Stimulated activated CD4-positive, alpha-beta T cell treated with anti-CD3 and anti-CD28 coated beads, Interleukin-1b, Interleukin-23, amount 100 ng/mL, for 1 hour (primary cell): ENCODE measurements at places on chromosomes 2 and 18.

GRCh38 chr2:225788571-225789094, 389.1 kb downstream of the NYAP2 start:
- no peak for DNase-seq

DNA sequence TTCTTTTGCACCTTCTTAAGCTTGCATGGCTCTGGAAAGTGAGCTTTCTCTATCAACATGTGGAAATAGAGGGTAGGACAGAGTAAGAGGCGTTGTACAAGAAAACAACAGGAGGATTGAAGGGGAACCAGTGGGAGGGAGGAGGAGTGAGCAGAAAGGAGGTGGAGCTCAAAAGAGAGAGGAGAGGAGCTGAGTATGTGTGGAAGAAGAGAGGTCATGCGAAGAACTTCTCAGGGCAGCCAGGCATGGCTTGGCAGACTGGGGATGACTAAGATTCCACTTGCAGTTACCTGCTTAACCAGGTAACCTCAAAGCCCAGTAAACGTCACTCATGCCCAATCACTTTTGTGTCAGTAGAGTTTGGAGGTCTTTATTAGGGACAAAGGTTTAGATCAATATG, 105.1 kb downstream of the BCL2L11 start:
- DNase-seq, result no peak

DNA sequence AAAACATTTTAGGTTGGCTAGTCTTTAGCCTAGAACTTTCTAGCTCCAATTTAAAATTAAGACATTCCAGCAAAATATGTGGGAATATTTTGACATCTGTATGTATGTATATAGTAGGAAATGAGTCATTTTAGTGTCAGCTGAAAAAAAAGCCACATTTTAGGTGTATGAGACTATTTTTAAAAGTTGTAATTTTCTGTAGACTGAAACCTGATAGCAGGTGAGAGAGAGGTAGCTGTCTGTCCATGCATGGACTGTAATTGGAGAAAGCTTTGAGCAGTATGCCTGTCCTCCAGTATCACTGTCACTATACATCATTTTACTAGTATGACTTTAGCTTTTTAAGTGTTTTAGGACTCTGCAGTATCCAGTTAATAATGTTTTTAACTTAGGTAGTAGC, 26.1 kb upstream of the PPP1R1C start:
- no peak for DNase-seq

DNA sequence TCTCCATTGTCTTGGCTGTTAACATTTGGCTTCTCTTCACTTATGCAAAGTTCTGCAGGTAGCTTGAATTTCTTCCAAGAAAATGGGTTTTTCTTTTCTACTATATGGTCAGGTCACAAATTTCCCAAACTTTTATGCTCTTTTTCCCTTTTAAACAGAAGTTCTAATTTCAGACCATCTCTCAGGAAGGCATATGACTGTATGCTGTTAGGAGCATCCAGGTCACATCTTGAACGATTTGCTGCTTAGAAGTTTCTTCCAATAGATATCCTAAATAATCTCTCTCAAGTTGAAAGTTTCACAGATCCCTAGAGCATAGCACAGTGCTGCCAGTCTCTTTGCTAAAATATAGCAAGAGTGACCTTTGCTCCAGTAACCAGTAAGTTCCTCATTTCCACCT, 932.5 kb downstream of the DPP10 start:
- DNase-seq, result no peak

DNA sequence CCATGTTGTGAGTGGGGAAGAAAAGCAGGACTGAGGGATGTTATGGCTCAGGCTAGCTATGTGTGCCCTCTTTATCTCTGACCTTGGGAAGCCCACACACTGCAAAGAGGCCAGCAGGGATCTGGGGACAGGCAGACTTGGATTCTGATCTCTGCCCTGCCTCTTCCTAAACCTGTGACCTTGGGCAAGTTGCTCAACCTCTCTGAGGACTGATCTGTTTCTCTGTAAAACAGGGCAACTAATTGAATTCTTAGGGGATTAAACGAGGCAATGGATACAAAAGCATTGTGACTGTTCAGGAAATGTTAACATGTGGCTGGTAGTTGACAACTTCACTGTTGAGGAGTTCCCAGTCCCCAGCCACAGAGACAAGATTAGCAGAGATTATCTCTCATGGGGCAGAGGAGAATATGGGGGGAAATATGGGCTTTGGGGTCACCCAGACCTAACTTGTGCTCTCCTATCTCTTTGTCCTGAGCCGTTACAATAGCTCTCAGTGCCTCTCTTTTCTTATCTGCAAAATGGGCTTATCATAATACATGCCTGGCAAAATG, 184.7 kb upstream of the GLI2 start:
- no peak for DNase-seq

- no peak for DNase-seq
Observed at GRCh38 chr2:154507186-154507585, 191.3 kb upstream of the KCNJ3 start.

DNA sequence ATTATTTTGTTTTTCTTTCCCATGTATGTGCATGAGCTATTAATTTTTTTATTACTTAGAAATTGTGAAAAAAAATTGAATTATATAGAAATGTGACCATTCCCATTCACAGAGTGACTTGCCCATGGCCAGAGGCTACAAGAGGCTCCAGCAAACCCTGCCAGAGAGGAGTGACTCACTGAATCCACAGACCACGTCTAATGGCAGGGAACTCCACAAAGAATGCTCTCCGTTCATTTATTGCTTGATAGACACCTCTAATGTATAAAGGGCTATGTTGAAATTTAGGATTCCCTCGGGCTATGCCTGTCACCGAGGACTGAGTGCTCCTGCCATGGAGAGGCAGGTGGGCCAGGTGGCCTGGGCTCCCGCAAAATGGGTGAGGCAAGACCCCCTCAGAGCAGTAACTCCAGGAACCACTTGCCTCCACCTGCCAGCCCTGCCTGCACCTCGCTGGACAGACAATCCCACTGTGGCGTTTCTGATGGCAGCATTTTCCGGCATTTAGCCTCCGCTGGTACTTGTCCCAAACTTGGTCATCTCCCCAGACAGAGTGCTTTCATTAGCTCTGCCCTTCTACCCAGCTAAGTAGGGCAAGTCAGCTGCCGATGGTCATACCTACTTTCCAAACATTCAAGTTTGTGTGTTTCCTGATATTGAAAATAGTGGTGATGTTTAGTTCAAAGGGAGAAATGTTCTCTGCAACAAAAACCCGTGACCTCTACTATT, 200.3 kb downstream of the PRKCE start:
- DNase-seq, result no peak

DNA sequence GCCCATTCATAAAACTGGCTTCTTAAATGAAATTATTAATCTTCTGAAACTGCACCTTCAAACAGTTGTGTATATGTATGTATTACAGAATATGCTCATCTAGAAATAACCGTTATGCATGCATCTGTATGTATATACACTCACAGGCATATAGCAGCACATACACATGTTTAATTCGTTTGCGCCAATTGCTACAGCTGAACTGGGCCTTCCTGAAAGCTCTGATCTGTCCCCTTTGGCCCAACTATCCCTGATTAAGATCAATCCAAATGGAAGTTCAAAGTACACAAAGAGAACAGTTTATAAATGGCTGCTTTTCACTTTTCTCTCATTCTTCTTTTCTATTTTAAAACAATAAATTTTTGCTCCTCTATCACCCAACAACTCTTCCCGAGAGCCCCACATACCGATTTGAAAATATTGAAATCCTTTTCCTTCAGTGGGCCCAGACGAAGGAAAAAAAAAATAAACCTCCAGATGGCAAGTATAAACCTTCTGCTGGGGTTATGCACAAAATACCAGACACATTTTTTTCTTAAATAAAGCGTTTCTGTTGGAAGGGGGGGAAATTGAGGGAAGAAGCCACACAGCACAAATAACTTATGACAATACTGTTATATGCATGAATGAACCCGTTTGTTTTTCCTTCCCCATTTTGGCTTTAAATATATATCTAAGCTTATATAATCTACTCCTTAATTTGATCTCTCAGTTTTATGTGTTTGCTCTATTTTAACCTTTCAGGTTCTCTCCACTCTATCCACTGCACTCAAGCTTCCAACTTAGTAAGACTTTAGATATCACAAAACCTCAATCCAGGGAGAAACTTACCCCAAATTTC, 267.3 kb downstream of the TCF4 start:
- DNase-seq, result no peak

DNA sequence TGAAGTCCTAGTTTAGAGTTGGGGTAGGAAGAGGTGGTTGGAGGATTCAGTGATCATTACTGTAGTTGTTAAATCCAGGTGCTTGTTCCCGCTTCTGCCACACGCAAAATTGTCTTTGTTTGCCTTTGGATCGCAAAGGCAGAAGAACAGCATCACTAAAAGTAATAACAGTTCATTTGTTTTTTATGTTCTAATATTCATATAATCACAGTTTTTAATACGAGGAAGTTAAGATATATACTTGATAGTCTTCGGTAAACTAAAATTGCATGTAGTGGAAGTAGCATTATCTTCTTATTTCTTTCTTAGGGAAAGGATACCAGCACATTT, 365 bp downstream of the NDUFB3 start:
- no peak for DNase-seq

- no peak for DNase-seq
Observed at GRCh38 chr2:209648714-209649113, 122.9 kb upstream of the UNC80 start.

GRCh38 chr2:182831101-182831500, 35.3 kb downstream of the FRZB start:
- no peak for DNase-seq

GRCh38 chr2:68696554-68696953, 38.1 kb upstream of the ARHGAP25 start:
- no peak for DNase-seq

DNA sequence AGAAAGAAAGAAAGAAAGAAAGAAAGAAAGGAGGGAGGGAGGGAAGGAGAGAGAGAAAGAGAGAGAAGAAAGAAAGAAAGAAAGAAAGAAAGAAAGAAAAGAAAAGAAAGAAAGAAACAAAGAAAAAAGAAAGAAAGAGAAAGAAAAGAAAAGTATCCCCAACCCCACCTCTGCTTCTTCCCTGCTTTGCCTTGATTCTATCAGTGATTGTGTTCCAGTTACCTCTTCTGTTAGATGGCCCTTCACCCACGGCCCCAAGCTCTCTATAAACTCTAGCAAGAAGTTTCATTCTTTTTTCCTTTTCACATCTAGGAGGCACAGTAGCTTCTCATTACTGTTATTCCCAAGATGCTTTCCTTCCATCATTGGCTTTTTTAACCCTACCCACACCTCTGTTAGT, 1097.5 kb upstream of the ZEB2 start:
- DNase-seq, result no peak

- no peak for DNase-seq
Observed at GRCh38 chr2:58875436-58875835, 634.3 kb upstream of the FANCL start.

DNA sequence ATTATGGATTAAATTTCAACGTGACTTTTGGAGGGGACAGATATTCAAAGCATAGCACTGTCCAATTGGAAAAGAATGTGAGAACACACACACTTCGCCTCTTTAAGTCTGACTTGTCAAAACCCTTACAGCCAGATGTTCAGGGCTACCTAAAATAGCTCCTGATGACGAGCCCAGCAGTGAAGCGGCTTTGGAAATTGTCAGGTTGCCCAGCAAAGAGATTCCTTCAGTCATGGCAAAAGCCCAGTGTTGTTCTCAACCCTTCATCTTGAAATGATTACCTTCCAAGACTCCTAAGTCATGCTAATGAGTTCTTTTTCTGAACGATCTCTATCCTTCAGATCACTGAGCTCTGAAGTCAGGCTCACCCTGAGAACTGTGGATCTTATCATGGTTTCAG, 436.6 kb downstream of the LRATD1 start:
- no peak for DNase-seq

DNA sequence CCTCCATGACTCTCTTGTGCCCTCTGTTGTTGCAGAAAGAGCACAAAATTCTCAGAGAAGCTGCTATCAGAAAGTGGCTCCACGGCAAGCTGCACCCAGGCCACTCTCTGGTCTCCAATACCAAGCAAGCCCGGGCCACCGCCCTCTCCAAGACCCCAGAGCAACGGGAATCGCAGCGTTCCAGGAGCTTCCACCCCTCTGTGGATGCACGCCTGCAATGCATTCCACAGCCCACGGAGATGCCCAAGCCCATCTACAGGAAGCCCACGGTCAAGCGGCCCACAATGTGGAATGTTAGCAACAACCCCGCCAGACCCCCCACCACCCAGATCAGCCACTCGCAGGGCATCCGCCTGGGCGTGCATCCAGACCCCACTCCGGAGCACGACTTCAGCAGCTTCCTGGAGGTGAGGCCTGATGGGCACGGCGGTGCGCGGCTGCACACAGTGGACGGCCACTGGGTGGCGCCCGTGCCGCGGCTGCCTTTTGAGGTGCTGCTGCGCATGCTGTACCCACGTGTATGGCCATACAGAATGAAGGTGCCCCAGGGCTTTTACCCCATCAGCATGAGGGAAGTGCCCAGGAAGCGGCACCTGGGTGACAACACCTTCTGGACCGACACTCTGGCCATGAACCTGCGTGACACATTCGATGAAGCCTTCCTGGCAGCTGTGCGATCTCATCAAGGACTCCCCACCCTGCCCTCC, 6.3 kb downstream of the ANKRD53 start:
- peak; percentile 70 for DNase-seq

GRCh38 chr2:25608718-25609117, 64.7 kb downstream of the DTNB start:
- no peak for DNase-seq

- no peak for DNase-seq
Observed at GRCh38 chr2:141021109-141021508, 1109.7 kb downstream of the LRP1B start.

- no peak for DNase-seq
Observed at GRCh38 chr2:147824620-147825019, 20.2 kb upstream of the ACVR2A start.

DNA sequence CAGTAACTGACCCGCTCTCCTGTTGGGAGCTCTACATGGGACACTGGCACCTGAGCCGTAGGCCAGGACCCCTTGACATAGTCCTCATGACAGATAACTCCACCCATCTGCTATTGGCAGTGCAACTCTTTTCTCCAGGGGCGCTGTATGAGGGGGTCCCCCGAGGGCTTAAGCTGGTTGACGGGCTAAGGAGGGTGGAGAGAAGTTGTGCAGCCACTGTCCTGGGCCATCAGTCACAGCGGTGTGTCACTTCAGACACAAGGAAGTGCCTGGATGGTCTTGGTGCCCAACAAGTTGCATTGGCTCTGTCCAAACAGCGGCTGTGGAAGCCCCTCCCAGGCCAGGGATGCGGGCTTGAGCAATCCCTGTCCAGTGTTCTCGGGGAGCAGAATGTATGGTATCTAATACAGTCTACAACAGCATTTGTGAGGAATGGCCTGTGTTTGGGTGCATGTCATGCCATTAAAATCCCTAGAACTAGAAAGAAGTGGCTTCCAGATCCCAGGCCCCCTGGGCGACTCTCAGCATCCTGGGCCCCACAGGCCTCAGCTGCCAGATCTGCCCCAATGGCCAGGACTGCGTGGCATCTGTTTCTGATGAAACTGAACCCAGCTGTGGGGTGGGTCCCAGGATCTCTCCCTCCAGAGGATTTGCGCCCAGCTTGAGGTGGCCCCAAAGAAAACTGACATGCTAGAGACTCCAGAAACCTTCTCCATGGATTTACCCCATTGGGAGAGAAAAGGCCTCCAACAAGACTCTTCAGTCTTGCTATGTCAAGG, 23.3 kb downstream of the TTC32 start:
- DNase-seq, result no peak

- DNase-seq, result no peak
Observed at GRCh38 chr2:3475771-3476170, 43.6 kb downstream of the ADI1 start.

GRCh38 chr18:74497324-74497676, 1.1 kb downstream of the CNDP2 start:
- DNase-seq, result no peak

GRCh38 chr2:230840301-230840700, 24.4 kb upstream of the ITM2C start:
- no peak for DNase-seq
